Stimulated activated naive B cell treated with anti-CD40 and anti-IgM and Interleukin-4, amounts not matched to agents 10 μg/mL and 1 μg/mL and 100 μg/mL, for 72 hours (primary cell): ENCODE measurements at places on chromosomes 11 and 22.

GRCh38 chr11:114819028-114819427 lies 140.7 kb downstream of the NXPE2 start:
- DNase-seq: no peak

- DNase-seq: no peak
These were observed 51.7 kb upstream of the RCN1 start for GRCh38 chr11:32039149-32039548.

- DNase-seq: no peak
These were observed 804 bp downstream of the ACER3 start for GRCh38 chr11:76861490-76861953.

DNA sequence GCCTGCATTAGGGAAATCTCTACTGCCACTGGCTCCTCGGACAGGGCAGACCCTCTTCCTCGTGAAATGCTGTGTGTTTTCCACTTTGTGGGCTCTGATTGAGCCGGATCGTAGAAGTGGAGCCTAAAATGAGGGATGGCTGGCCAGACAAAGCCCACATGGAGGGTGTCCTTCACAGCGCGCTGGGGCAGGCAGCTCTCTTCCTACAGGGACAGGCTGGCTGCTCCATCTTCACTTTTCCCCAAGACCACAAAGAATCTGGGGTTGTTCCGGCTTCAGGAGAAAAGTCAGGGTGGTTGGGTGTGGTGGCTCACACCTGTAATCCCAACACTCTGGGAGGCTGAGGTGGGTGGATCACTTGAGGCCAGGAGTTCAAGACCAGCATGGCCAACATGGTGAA lies 94.9 kb downstream of the MORC2 start:
- DNase-seq: no peak

DNA sequence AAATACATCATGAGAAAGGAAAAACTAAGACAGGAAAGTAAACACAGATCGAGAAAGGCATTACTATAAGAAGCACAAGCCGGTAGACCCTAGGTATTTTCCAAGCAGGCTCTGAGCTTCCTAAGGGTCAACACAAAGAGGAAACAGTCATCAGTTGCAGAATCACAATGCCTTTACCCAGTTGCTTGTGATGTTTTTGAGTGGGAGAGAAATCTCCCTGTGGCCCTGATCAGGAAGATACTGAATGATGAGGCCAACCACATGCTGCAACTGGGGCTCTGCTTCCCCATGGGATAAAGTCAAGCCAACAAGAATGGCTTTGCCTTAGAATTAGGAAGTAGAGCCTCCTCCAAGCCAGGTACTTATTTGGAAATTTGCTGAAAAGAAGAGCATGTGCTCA lies 132.6 kb downstream of the MICAL2 start:
- no peak for DNase-seq

GRCh38 chr11:74468936-74469335 lies 1.6 kb upstream of the KCNE3 start:
- DNase-seq: no peak

- DNase-seq: no peak
These were observed 15.0 kb downstream of the SMIM38 start for GRCh38 chr11:69170704-69171103.

GRCh38 chr11:131822506-131822905 lies 452.1 kb downstream of the NTM start:
- no peak for DNase-seq

DNA sequence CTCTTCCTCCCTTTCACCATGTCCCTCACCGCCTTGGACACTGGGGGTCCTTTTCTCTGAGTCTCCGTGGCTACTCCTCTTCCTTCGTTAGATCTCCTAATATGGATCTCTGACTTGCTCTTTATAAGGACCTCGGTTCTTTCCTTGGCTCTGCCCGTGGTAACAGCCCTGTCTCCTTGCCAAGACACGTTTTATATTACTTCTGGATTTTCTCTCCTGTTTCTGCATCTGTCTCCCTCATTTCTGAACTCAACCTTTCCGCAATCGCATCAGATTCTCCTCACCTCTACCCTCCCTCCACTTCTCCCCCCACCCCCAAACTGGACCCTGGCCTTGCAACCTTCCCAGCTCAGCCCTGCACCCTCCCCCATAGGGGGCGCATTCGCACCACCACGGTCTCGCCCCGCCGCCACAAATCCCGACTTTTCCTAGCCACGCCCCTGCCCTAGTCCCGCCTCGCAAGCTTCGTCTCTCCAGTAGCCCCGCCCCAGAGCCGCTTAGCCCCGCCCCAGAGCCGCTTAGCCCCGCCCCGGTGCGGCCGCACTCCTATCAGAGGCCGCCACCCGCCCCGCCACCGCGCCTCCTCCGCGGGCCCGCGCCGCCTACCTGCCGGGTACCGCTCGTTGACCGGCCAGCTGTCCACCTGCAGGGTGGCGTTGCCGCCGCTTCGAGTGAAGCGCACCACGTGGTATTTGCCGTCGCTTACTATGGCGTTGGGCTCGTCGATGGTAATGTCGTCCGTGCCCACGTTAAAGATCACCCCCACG lies 39.0 kb downstream of the SLC22A12 start:
- no peak for DNase-seq

GRCh38 chr22:38733329-38733723 lies 22.5 kb downstream of the SUN2 start:
- no peak for DNase-seq

DNA sequence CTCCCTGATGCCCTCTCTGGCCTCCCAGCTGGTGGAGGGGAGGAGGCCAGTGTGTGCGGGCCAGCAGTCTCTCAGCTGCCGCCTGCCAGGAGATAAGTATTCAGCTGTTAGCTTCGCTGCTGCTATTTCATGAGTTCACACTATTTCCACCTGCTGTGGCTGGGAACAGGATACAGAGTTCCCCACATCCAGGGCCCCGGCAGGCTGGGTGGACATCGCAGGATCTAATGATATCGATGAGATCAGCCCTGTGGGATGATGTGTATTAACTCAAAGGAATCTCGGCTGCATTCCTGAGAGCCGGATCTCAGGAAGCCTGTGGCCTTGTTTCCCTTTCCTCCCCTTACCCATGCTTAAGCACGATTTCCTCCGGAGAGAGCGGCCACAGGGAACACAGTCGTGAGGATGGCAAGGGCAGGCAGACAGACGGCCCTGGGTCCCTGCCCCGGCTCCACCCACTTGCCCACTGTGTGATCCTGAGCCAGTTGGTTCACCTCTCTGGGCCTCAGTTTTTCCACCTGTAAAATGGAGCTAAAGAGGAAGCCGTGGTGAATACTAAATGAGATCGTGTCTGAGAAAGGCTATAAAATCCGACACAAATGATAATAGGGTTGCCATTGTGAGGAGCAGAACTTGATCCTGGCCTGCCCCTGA lies 6.5 kb upstream of the PVALB start:
- DNase-seq: no peak

- no peak for DNase-seq
These were observed 4.0 kb downstream of the PRR33 start for GRCh38 chr11:1887451-1888346.

GRCh38 chr11:64231546-64231945 lies 1.2 kb downstream of the DNAJC4 start:
- DNase-seq: no peak
